GM23338 (cell line): ENCODE measurements at places on chromosomes 7 and 10. TPM values are rescaled to one million over a fixed set of nuclear protein-coding genes. Genes with fewer than 3 reads are reported as not detected.

GRCh38 chr7:128867842-128868623 is 5.4 kb downstream of the ATP6V1F start:
- no peaks in the 10 kb centered on the region for H3K36me3 ChIP-seq
- peaks cover 56% of the 10 kb centered on the region for H3K27me3 ChIP-seq
- no peak overlapping the region for H3K27ac ChIP-seq
- peak; percentile 57 for DNase-seq
- peaks cover 27% of the 10 kb centered on the region for H3K4me1 ChIP-seq

DNA sequence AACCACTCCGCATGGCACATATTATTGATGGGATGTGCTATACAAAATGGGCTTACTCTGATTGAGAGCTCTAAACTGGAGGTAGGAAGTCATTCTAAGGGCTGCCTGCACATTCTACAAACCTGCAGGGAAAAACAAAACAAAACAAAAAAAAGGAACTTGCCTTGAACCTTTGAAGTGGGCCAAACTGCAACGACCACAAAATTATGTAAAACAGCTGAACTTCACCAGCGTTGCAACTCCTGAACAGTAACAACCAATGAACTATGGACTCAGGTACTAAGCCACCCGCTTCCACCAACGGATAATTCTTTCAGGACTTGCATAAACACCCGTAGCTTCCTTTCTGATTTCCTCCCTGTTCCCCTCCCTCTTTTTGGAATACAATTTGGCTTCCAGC is 80.4 kb downstream of the ZNF248 start:
- DNase-seq, result peak; percentile 0
- H3K27ac ChIP-seq, result no peak overlapping the region
- H3K4me1 ChIP-seq, result no peaks in the 10 kb centered on the region
- H3K27me3 ChIP-seq, result no peaks in the 10 kb centered on the region
- H3K4me3 ChIP-seq, result no peak overlapping the region

DNA sequence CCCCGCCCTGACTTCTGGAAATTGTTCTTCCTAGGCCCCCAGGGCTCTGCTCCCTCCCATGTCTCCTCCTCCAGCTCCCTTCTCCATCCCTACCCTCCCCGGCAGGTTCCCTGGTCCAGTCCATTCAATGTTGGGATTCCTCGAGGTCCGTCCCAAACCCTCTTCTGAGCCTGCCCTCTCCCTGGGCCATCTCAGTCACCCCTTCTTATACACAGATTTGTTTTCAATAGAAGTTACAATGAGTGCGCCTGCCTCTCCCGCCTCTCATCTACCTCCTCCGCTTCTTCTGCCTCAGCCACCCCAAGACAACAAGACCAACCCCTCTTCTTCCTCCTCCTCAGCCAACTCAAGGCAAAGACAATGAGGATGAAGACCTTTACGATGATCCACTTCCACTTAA is 67.9 kb downstream of the OAT start:
- DNase-seq, result no peak
- H3K4me1 ChIP-seq, result peaks cover 4% of the 10 kb centered on the region; the same call in 1 of the 2 replicates
- H3K4me3 ChIP-seq, result no peak overlapping the region

DNA sequence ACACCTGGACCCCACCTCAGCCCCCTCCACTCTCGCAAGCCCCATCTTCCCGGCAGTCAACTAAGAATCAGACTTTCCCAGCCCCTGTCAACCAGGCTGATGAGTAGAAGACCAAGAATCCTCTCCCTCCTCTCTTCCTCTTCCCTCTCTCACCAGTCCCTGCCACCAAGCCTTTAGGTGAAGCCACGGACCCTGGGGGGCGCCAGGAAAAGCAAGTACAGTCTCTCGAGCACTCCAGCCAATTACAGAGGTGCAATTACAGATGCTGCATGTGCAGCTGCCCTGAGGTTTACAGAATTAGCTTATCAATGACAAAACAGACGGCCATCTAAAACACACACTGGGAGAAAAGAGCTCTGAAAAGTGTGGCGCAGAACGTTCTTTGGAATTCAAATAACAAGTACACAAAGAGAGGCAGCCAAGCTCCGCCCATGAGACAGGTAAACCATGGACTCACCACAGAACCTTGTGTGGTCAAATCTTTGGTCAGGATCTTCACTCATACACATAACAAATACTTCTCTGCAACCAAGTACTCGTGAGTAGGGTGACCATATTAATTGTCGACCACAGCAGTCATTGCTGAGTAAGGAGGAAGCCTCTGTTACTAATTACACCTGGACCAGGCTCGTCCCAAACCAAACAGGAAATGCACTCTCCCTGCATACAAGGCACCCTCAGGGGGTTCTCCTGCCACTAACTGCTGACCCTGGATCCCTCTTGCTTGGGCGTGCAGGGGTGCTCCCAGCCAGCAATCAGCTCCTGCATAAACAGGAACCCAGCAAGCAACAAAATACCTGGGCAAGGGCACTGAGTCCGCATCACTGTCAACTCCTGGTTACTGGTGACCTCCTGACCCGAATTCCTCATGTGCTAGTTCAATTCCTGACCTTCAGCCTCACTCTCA is 189.2 kb downstream of the FAM107B start:
- DNase-seq, result peak; percentile 36
- peak overlapping the region; percentile 87 for H3K27ac ChIP-seq
- no peaks in the 10 kb centered on the region for H3K27me3 ChIP-seq
- H3K36me3 ChIP-seq, result no peaks in the 10 kb centered on the region
- H3K4me1 ChIP-seq, result peaks cover 39% of the 10 kb centered on the region

DNA sequence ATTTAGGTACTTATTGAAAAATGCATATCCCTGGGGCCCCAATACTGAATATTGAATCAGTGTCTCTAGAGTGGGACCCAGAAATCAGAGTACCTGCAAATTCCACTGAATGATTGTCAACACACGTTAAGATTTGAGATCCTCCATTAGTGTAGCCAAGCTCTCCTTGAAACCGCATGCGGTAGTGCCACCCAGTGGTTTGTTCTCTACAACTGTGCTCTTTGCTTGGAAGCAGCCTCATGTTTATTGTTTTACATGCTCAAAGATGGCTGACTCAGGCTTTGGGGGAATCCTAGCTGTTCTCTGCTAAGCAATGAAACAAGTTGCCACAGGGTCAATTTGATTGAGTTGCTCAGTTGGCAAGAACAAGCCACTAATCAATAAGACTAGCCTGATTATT is 340.2 kb upstream of the CELF2 start:
- no peak overlapping the region for H3K4me3 ChIP-seq
- no peaks in the 10 kb centered on the region for H3K27me3 ChIP-seq
- H3K27ac ChIP-seq, result no peak overlapping the region
- H3K36me3 ChIP-seq, result peaks cover 8% of the 10 kb centered on the region
- H3K4me1 ChIP-seq, result no peaks in the 10 kb centered on the region

GRCh38 chr7:8250547-8250946 is 11.4 kb downstream of the ICA1 start:
- H3K36me3 ChIP-seq, result no peaks in the 10 kb centered on the region
- H3K27ac ChIP-seq, result no peak overlapping the region
- no peak overlapping the region for H3K4me3 ChIP-seq
- no peaks in the 10 kb centered on the region for H3K4me1 ChIP-seq
- H3K27me3 ChIP-seq, result no peaks in the 10 kb centered on the region
- DNase-seq, result no peak

GRCh38 chr10:110141871-110142635 is 65.4 kb upstream of the MXI1 start:
- no peak overlapping the region for H3K4me3 ChIP-seq
- no peaks in the 10 kb centered on the region for H3K4me1 ChIP-seq
- H3K36me3 ChIP-seq, result no peaks in the 10 kb centered on the region

- no peak for DNase-seq
- H3K27ac ChIP-seq, result no peak overlapping the region
- no peak overlapping the region for H3K4me3 ChIP-seq
- no peaks in the 10 kb centered on the region for H3K4me1 ChIP-seq
Observed at GRCh38 chr7:117270371-117270770, 52.5 kb downstream of the WNT2 start.

DNA sequence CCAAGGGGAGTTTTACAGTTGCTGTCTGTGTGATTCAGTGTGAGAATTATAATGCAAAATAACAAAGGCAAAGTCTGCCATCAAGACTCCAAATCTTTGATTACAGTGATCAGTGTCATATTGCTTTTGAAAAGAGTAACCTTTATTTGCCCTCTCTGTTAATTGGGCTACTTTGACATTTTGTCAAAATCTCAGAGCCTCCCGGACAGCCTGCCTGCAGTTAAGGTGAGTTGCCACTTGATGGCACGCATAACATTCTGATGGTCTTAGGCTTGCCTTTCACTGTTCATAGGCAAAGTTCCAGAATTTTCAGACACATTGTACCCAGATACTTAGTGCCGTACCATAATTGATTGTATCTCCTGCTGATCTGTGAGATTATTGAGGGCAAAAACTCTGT is 253.5 kb downstream of the ABCA13 start:
- DNase-seq, result peak; percentile 65
- no peaks in the 10 kb centered on the region for H3K4me1 ChIP-seq
- H3K27ac ChIP-seq, result no peak overlapping the region

DNA sequence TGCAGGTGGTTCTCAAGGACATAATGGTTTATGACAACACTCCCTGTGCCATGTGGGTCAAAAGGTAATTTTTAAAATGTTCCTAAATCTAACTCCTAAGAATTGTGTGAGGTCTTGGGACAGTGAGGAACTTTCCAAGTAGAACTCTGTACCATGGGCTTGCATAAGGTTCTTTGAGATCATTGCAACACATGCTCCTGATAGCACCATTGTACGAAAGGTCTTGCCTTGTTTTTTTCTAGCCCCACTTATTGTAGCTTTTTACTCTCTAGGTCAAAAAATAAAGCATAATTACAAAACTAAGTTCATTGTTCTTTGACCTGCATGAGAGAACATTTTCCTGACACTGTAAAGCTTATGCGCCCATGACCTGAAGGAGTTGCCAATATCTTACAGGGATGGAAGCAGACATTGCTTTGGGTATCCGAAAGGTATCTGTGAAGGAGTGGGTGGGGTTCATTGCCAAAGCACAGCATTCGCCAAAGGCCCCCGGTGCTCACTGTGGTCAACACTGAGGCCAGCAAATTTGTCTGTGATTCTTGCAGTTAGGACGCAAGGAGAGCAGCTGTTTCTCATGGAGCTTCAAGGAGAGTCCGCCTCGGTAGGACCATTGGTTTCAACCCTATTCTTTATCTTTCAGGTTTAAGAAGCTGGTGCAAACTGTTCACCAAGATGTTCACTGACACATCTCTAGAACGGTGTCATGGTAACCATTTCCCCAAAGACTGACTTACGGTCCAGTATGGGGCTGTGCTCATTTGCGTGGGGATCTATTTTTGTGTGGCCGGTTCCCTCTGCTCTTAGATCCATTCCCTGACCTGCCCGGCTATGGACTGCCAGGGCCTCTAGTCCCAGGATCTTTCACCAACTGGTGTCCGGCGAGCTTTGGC is 7.6 kb upstream of the PRKAG2 start:
- H3K27ac ChIP-seq, result no peak overlapping the region
- DNase-seq, result no peak
- H3K4me1 ChIP-seq, result no peaks in the 10 kb centered on the region
- H3K27me3 ChIP-seq, result peaks cover 2% of the 10 kb centered on the region; the same call in 1 of the 2 replicates

DNA sequence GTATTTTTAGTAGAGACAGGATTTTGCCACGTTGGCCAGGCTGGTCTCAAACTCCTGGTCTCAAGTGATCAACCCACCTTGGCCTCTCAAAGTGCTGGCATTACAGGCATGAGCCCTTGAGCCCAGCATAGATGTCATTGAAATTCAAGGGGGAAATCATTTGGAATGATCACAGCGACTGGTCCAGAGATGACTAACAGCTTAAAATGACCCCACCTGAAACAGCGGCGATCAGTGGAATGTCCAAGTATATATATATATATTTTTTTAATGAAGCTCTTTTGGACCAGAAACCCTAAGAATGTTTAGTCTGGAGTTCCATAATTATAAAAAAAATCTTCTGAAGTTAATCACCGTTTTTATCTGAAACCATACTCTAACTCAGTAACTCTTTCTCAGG is 12.5 kb upstream of the AKR1E2 start:
- DNase-seq, result no peak
- no peaks in the 10 kb centered on the region for H3K27me3 ChIP-seq
- H3K4me1 ChIP-seq, result peaks cover 2% of the 10 kb centered on the region
- no peaks in the 10 kb centered on the region for H3K36me3 ChIP-seq
- no peak overlapping the region for H3K4me3 ChIP-seq

Gene EGFR
- total RNA-seq, result 4.5 TPM in 2 replicates

Gene H2BK1
- total RNA-seq, result not detected in 2 replicates

Gene ACTL6B
- total RNA-seq, result 0.69 TPM in 1 of 2 replicates, not detected in the other

Gene PPP1R9A
- 16.2 and 31.8 TPM in 2 replicates for total RNA-seq

Gene PLPP4
- total RNA-seq, result 0.31 TPM in 1 of 2 replicates, not detected in the other

Gene GHRHR
- not detected in 2 replicates for total RNA-seq
